ENCODE measurements at places on chromosomes 5 and 9.

- H3K4me3 ChIP-seq, result no peak overlapping the region
- H3K4me1 ChIP-seq, result no peaks in the 10 kb centered on the region
- DNase-seq, result no peak
- H3K36me3 ChIP-seq, result no peaks in the 10 kb centered on the region
- H3K27me3 ChIP-seq, result no peaks in the 10 kb centered on the region
Measured at GRCh38 chr9:105993116-105993854, 298.9 kb downstream of the TMEM38B start.

GRCh38 chr5:80204808-80205614 is 50.8 kb downstream of the SERINC5 start:
- H3K27ac ChIP-seq, result no peak overlapping the region
- no peaks in the 10 kb centered on the region for H3K36me3 ChIP-seq
- no peak overlapping the region for H3K4me3 ChIP-seq
- no peaks in the 10 kb centered on the region for H3K4me1 ChIP-seq
- no peak for DNase-seq

GRCh38 chr9:127863191-127863621 is 8.7 kb upstream of the ENG start:
- peaks cover 9% of the 10 kb centered on the region for H3K36me3 ChIP-seq
- no peak overlapping the region for H3K27ac ChIP-seq
- H3K27me3 ChIP-seq, result no peaks in the 10 kb centered on the region

DNA sequence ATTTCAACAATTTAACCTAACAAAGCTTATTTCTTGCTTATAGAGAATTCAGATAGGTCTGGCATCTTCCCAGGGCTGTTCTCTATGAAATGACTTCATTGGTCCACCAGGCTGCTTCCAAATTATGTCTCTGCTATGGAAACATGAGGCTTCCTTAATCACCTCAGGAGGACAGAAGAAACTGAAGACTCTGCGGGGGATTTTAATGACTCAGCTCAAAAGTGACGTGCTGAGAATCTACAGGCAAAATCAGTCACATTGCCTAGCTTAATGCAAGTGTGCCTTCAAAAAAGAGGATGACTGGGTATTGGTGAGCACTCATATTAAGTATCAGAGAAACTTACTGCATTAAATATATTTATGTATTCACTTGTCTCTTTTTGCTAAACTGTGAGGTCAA is 315.5 kb upstream of the RGMB start:
- no peaks in the 10 kb centered on the region for H3K36me3 ChIP-seq
- H3K27me3 ChIP-seq, result no peaks in the 10 kb centered on the region
- no peak overlapping the region for H3K4me3 ChIP-seq
- no peak overlapping the region for H3K27ac ChIP-seq
- peaks cover 3% of the 10 kb centered on the region for H3K4me1 ChIP-seq

GRCh38 chr5:138659121-138659520 is 83.9 kb upstream of the HSPA9 start:
- no peak overlapping the region for H3K4me3 ChIP-seq

DNA sequence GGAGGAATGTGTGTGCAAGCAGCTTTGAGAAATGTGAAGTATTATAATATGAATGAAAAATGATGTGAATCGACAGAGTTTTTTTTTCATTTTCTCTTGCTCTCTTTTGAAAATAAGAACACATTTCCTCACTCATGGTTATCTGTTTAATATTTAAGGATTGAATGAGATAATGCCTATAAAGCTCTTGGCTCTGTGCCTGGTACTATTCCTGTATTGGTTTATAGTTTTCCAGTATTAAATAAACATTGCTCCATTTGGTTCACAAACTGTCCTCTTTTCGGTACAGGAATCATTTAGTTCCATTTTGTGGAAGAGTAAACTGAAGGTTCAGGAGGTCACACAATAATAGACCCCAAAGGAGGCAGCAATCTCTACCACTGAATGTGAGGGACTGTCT is 1185.5 kb upstream of the WWC1 start:
- no peaks in the 10 kb centered on the region for H3K36me3 ChIP-seq
- DNase-seq, result no peak
- no peak overlapping the region for H3K4me3 ChIP-seq
- H3K4me1 ChIP-seq, result no peaks in the 10 kb centered on the region

- H3K27me3 ChIP-seq, result no peaks in the 10 kb centered on the region
- no peak overlapping the region for H3K4me3 ChIP-seq
- H3K36me3 ChIP-seq, result no peaks in the 10 kb centered on the region
- no peak overlapping the region for H3K27ac ChIP-seq
- peaks cover 15% of the 10 kb centered on the region for H3K4me1 ChIP-seq
Measured at GRCh38 chr9:92155221-92155620, 40.0 kb upstream of the SPTLC1 start.

DNA sequence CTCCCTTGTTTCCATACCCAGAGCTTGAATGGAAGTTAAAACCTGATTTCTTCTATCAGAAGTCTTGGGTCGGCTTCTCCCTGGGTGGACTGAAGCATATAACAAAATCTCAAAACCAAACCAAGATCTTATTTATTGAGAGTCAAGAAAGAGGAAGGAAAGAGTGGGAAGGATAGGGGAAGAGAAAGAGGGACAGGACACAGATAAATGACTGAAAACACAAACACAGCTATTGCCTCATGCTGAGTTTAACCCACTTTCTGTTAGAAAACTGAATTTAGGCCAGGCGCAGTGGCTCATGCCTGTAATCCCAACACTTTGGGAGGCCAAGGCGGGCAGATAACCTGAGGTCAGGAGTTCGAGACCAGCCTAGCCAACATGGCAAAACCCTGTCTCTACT is 92.9 kb downstream of the PALM2AKAP2 start:
- H3K27me3 ChIP-seq, result no peaks in the 10 kb centered on the region
- H3K4me3 ChIP-seq, result no peak overlapping the region

- H3K4me3 ChIP-seq, result peak overlapping the region; percentile 27
- H3K27me3 ChIP-seq, result peaks cover 6% of the 10 kb centered on the region
- DNase-seq, result no peak
- H3K4me1 ChIP-seq, result no peaks in the 10 kb centered on the region
- no peak overlapping the region for H3K27ac ChIP-seq
Measured at GRCh38 chr9:105656131-105656921, 5.9 kb upstream of the TAL2 start.

DNA sequence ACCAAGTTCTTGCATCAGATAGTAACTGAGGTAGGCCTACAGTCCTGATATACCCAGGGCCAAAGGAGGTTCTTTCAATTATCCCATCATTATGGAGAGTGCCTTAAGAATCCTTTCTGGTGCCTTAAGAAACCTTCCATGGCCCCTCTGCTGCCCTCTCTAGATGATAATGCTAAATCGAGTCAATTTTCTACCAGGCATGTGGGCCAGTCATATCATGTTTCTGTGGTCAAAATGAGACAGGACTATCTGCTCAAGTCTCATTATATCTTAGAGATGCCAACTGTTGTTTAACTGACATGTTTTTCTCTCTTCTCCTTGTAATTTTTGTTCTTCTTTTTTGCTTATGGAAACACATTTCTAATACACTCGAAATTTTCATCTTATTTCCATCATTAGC is 127.6 kb downstream of the EDIL3 start:
- H3K4me1 ChIP-seq, result no peaks in the 10 kb centered on the region
- H3K36me3 ChIP-seq, result no peaks in the 10 kb centered on the region
- no peaks in the 10 kb centered on the region for H3K27me3 ChIP-seq
- DNase-seq, result no peak
- no peak overlapping the region for H3K27ac ChIP-seq

DNA sequence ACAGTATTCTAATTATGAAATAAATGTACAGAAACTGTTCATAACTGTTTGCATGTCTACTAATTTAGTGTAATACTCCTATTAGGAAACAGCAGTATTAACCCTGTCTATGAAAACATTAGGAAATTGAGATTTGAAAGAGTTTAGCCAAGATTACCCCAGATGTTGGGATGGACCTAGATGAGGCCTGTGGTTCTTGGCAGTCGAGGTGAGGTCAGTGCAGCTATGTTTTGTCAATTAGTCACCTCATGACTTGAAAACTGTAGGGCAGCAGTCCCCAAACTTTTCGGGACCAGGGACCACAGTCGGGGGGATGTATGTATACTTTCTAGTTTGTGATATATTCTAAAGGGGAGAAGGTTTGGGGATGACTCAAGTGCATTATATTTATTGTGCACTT is 4.7 kb downstream of the LNPEP start:
- H3K27me3 ChIP-seq, result no peaks in the 10 kb centered on the region
- no peak overlapping the region for H3K4me3 ChIP-seq
- H3K36me3 ChIP-seq, result no peaks in the 10 kb centered on the region
- no peak overlapping the region for H3K27ac ChIP-seq
- peak; percentile 52 for DNase-seq
- H3K4me1 ChIP-seq, result peaks cover 6% of the 10 kb centered on the region

DNA sequence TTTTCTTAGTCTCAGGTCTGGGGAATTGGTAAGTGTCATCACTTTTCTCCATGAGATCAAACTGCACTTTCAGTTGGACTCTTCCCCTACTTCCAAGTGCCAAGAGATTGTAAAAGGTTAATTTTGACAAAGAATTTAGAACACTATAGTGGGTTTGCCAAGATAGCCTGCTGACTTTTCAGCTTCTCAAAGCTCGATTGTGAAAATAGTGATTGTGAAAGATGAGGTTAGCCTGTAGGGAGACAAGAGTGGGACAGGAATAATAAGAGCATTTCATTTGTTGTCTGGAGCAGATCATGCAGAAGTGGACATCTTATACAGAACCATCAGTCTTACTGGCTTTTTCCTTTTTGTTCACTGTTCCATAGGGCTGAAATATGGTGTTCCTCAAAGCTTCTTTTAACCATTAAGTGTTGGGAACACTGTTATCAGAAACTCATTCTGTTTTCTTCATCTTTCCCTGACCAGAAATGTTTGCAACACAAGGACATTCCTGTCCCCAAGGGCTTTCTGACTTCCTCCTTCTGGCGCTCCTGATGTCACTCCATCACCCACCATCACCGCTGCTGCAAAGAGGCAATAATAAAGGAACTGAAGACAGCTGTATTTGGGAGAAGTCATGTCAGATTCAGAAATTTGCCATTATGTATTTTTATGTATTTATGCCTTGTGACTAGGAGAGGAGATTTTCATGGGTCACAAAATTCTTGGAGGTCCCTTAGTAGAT is 11.6 kb upstream of the SPTAN1 start:
- H3K4me3 ChIP-seq, result no peak overlapping the region
- H3K36me3 ChIP-seq, result peaks cover 4% of the 10 kb centered on the region
- no peak for DNase-seq
- no peaks in the 10 kb centered on the region for H3K27me3 ChIP-seq
- H3K27ac ChIP-seq, result no peak overlapping the region

Measured in fibroblast of lung (primary cell).